Cortex of kidney (tissue), 1 donor: ENCODE measurements at places on chromosomes 6 and 20.

DNA sequence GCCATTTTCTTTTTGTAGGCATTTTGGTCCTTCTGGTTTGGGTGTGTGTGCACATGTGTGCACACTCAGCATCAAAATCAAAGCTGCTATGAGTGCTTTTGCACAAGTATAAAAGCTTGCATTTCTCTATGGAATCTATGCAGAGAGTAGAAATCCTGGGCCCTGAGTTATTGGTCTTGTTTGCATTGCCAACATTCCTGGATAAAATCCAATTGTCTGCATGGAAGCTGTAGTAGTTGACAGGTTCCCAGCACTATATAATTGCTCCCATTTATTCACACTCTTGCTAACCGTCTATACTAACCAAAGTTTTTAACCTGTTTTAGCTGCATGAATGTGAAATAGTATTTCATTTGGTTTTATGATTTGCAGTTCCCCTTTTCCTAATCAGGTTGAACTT is 277.0 kb downstream of the FOXA2 start:
- DNase-seq, result no peak

- no peak for DNase-seq
These were observed 2.7 kb downstream of the BCAS1 start for GRCh38 chr20:54067606-54068174.

DNA sequence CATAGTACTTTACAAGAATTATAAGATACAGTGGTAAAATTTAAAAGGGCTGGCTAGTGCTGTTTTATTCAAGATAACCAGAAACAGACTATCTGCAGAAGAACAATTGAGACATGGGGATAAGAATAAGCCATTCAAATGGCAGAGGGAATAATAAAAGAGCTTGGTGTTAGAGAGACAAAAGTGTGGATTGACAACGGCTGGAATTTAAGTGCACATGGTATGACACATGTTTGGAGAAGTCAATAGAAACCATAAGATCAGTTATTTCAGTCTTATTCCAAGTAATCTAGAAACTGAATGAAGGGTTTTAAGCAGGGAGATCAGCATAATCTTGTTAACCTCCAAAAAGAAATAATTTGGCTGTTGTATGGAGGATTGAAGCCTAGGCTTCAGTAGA is 1205.5 kb upstream of the CITED2 start:
- no peak for DNase-seq

GRCh38 chr6:137623293-137623692 is 129.1 kb upstream of the OLIG3 start:
- DNase-seq, result no peak

DNA sequence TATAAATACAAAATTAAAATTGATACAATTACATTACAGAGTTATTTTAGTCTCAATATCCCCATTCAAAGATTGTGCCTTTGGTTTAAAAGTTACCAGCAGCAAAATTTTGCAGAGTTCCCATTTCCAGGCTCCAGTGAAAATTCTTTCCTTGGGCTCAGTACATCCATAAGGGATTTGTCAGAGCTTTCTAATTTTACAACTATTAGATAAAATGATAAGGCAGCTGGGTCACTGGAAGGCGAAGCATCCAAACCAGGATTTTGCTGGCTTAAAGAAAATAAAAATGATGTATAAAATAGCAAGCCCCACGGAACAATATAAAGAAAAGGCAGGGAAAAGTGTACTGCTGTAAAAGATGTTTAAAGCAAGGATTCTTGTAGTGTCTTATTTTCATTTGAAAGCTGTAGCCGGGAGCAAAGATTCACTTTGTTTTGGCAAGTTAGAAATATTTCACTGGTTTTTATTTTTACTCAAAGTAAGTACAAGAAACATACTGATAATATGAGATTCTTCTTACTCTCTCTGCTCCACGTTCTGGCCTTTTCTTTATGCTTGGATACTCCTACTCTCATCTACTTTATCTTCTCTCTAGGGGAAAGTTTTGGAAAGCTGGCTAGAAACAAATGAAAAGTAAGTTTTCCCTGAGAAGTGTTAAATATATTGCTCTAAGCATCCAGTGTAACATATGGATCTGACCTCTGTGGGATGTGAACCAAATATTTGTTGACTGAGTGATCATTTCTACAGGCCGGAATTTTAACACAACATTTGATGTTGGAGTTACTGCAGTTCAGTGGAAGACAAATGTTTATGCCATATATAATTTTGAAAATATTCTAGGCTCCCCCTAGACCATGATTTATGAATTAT is 488.4 kb downstream of the PHF3 start:
- DNase-seq, result no peak

DNA sequence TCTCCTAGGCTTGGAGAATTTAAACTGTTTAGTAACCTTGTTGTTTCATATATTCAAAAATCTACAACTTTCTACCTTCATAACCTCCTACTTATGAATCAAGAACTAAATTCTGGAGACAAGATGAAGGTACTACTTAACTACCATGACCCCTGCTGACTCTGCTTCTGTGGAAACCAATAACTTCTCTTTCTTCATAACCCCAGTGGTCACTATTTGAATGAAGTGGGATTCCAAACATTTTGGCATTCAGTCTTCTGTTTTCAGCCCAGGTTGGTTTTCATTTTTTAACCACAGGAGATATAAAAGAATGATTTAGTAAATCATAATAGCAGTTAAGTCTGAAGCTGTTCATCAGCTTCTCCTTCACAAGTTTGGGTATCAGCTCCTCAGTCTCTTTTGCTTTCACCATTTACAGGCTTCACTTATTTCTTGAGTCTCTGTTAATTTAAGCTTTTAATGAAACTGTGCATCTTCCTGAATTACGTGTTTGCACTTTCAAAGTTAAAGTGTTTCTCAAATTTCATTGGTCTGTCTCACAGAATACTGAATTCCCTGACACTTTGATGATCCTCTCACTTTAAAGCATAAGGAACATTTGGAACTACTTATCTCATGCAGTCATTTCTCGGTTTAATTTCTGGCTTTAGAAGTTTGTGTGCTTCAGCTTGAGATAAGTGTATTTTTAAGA is 9.5 kb downstream of the SENP6 start:
- no peak for DNase-seq

DNA sequence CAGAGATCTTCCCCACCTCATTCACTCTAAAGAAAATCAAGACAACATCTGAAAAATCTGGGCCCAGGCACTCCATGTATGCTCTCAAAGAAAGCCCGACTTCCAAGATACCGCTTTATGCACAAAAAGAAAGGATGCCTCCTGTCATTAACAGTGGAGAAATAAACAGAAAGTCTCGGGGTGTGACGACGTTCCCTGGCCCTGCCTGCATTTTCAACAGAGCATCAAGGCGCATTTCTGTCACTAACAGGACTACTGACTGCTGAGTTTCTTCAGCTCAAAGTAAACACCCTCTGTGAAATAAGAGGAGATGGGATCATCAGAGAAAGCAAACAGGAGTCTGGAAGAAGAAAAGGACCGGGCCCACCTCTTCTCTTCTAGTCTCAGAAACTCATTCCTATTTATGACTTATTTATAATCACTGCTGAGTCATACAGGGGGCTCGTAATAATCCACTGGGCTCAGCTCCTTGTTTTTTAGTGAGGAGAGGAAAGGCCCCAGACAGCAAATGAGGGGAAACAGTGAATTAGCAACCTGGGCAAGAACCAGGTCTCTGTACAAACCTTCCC is 99.7 kb downstream of the ZMYND8 start:
- no peak for DNase-seq

DNA sequence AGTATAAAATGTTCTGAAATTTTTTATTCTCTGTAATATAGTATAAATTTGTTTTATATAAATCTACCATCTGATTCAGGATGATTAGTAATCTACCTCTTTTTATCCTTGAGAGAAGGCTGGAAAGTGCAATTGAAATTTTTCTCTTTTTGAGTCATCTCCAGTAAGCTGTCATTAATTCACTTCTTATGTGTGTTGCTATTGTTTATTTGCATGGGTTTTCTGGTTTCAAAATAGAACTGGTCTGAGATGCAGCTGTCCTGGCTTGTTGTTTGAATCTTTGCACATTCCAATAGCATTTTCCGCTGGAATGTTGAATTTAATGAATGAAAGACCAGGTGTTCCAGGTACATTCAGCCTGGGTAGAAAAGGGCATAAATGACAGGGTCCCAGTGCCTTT is 24.3 kb upstream of the TAB2 start:
- DNase-seq, result no peak

- no peak for DNase-seq
These were observed 83.9 kb upstream of the LGSN start for GRCh38 chr6:63403725-63404124.

DNA sequence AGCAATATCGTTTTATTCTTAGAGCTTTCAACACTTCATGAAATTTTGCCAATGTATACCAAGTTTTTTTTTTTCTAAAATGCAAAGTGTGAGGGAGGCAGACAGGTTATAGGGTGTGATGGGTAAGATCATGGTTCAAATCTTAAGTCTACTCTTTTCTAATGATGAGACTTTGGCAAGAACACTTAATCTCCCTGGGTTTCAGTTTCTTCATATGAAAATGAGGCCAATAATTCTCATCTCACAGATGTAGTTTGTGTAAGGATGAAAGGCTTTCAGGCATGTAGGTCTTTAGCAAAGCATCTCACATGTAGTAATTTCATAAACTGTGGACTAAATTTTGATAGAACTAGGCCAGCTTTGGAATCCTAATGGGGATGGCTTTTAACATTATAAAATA is 457.1 kb downstream of the QKI start:
- no peak for DNase-seq

DNA sequence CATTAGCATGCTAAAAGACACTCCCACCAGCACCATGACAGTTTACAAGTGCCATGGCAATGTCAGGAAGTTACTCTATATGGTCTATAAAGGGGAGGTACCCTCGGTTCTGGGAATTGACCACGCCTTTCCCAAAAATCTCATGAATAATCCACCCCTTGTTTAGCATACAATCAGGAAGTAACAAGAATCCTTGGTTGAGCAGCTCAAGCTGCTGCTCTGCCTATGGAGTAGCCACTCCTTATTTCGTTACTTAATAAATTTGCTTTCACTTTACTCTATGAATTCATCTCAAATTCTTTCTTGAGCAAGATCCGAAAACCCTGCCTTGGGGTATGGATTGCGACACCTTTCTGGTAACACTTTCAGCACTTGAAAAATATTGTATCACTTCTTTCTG is 243.0 kb downstream of the BMP2 start:
- no peak for DNase-seq

DNA sequence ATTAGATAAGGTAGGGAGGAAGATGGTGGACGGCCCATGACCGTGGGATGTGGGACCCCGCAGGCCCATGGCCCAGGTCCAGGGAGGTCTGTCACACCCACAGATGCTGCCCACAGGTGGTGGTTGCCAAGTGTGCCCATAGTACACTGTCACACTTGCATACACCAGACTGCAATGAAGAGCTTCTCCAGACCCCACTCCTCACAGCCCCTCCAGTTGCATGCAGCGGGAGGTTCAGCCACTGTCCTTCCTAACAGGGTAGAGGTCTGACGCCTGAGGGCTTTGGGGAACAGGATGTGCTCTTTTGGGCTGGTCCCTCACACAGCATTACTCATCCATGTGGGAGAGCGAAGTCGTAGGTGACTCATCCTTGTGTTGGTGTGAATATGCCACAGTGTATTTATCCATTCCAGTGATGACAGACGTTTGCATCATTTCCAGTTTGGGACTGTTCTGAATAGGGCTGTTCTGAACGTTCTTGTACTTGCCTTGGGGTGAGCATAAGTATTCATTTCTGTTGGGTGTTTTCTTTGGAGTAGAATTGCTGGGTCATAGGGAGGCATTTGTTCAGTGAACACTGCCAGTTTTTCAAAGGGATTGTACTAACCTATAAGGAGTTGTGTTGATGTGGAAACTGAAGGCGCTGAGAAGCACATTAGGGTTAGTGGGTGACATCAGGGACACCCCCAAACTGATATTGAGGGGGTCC is 10.1 kb upstream of the PYGB start:
- no peak for DNase-seq

DNA sequence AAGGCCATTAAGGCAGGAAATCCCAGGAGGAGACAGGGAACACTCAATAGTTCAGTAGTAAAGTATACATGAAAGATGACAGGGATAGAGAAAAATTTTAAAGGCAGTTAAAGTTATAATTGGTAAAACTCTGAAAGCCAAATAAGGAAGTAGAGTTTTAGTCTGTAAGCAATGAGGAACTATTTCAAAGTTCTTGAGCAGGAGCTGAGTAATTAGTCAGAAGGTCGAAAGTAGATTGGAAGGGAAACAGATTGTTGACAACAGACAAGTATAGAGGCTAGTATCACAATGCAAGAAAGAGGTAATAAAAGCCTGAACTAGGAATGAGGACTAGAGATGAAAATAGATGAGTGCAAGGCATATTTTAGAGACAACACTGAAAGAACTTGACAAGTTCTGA is 150.3 kb downstream of the CDK19 start:
- no peak for DNase-seq

GRCh38 chr6:52489881-52490280 is 69.7 kb downstream of the EFHC1 start:
- no peak for DNase-seq

- no peak for DNase-seq
These were observed 165.0 kb downstream of the MOXD1 start for GRCh38 chr6:132236281-132236680.

GRCh38 chr6:56796196-56796532 is 153.5 kb upstream of the DST start:
- DNase-seq, result no peak

DNA sequence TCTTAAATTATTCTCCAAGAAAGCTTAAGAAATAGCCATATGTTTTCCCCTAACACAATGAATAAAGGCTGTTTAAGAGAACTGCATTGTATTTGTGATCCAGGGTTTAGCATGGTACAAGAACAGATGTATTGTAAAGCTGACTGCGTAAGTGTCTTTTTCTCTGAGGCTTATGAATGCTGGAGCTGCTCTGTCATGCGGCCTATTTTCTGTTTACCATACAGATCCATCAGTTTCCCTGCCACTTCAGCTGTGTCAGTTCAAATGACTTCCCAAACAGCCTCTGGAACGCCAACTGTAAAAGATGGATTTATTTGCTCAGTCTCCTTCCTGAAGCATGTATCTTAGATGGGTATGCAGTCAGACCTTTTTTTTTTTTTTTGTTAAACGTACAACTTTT is 419.3 kb upstream of the HS3ST5 start:
- DNase-seq, result no peak

- DNase-seq, result no peak
These were observed 55.1 kb upstream of the PHIP start for GRCh38 chr6:79133173-79133572.

- DNase-seq, result no peak
These were observed 1516.4 kb upstream of the DEFB115 start for GRCh38 chr20:29740951-29741593.

DNA sequence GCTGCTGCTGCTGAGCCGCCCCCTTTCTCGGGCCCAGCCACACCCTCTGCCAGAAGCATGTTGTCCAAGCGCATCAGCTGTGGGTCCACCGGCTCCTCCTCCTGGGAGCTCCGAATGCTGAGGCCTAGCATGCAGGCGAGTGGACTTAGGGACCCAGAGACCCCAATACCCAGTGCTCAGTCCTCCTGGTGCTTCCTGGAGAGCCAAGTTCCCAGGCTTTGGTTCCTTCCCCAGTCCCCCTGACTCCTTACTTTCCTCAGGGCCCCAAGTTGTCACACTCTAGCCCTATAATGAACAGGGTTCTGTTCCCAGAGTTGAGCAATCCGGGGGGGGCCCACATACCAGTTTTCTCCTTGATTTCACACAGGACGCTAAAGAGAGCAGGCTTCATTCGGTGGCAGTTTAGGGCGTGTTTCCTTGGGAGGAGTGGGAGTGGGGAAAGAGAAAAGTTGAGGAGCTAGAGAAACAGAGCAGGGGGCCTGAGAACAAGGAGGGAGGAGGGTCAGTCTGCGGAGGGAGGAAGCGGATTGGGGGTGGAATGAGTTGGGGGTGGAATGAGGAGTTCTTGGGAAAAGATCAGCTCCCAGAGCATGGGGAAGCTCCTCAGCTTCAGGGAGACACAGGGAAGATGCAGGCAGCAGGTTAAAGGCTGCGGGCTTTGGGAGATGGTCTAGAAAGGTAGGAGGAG is 1.5 kb downstream of the PBX2 start:
- no peak for DNase-seq
